ENCODE measurements at places on chromosomes 16 and 17.

DNA sequence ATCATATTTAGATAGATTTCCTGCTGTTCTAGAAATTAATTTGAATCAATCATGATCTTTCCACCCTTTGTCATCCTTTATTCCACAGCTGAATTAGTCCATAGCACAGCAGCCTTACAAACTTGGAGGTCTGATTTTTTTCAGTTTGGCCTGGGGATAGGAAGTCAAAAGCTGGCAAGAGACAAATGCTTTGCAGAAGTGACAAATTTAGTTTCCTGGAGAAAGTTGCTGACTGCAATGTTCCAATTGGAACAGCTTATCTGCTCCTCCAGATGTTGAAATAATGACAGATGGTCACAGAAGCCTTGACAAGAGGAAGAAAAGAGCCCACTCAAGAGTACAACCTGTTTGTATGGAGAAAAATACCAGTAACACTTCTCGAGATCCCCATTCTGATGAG is 1276.1 kb upstream of the CDH8 start:
- peak; percentile 46 for DNase-seq

- no peak for DNase-seq
These were observed 3.1 kb upstream of the LIMD2 start for GRCh38 chr17:63703029-63703428.

- no peak for DNase-seq
These were observed 5.9 kb upstream of the CAPN15 start for GRCh38 chr16:521381-522210.

- no peak for DNase-seq
These were observed 888 bp downstream of the PIGW start for GRCh38 chr17:36535669-36536081.

GRCh38 chr17:9922012-9922848 is 17.2 kb upstream of the RCVRN start:
- no peak for DNase-seq

GRCh38 chr16:52758473-52758855 is 211.5 kb upstream of the TOX3 start:
- DNase-seq, result no peak

- no peak for DNase-seq
These were observed 488.9 kb downstream of the SHISA9 start for GRCh38 chr16:13390093-13390985.

- DNase-seq, result no peak
These were observed 7.1 kb upstream of the GJC1 start for GRCh38 chr17:44837196-44837595.

GRCh38 chr17:40538019-40538935 is 27.0 kb downstream of the CCR7 start:
- no peak for DNase-seq

- no peak for DNase-seq
These were observed 31.2 kb upstream of the ENPP7 start for GRCh38 chr17:79699386-79700036.

DNA sequence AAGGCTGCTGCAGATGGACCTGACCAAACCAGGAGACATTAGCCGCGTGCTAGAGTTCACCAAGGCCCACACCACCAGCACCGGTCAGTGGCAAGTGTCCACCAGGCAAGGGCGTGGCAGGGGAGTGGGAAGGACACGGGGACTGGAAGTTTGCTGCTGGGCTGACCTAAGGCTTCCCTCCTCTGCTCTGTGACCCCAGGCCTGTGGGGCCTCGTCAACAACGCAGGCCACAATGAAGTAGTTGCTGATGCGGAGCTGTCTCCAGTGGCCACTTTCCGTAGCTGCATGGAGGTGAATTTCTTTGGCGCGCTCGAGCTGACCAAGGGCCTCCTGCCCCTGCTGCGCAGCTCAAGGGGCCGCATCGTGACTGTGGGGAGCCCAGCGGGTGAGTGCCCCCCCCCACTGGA is 4.8 kb downstream of the HSD11B2 start:
- no peak for DNase-seq

DNA sequence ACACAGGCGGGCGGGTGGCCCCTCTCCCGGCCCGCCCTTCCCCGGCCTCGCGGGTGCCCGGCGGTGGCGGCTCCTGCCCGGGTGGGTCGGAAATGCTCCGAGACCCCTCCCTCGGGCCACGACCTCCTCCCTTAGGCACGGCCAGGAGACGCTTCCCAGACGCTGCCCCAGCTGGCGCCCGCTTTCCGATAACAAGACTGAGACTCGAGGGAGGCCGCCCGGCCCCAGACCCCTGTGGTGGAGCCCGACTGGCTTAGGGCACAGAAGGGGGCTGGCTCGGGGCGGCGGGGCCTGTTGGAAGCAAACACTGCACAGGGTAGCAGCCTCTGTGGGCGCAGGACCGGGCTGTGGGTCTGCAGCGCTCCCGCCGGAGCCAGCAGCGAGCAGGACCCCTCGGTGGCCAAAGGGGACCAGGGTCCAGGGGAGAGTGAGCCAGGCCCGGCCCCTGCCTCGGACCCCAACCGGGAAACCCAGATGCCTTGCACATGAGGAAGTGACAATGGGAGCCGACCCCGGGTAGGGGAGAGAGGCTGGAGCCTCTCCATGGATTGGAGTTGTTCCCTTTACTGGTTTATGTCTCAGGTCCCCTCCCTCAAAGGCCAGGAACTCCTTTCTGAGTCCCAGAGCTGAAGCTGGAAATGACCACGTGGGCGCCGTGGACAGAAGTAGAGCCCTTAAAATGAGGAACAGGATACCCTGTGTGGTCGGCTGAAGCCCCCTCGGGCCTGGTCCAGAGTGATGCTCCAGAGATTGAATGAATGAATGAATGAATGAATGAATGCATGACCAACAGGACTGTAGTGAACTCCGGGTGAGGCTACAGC is 19.8 kb upstream of the ADCY7 start:
- no peak for DNase-seq

GRCh38 chr17:77848257-77848656 is 110.2 kb upstream of the TNRC6C start:
- no peak for DNase-seq

- DNase-seq, result no peak
These were observed 12.2 kb upstream of the PPP1R27 start for GRCh38 chr17:81846743-81847689.

GRCh38 chr16:22838681-22839080 is 24.7 kb downstream of the HS3ST2 start:
- DNase-seq, result no peak

DNA sequence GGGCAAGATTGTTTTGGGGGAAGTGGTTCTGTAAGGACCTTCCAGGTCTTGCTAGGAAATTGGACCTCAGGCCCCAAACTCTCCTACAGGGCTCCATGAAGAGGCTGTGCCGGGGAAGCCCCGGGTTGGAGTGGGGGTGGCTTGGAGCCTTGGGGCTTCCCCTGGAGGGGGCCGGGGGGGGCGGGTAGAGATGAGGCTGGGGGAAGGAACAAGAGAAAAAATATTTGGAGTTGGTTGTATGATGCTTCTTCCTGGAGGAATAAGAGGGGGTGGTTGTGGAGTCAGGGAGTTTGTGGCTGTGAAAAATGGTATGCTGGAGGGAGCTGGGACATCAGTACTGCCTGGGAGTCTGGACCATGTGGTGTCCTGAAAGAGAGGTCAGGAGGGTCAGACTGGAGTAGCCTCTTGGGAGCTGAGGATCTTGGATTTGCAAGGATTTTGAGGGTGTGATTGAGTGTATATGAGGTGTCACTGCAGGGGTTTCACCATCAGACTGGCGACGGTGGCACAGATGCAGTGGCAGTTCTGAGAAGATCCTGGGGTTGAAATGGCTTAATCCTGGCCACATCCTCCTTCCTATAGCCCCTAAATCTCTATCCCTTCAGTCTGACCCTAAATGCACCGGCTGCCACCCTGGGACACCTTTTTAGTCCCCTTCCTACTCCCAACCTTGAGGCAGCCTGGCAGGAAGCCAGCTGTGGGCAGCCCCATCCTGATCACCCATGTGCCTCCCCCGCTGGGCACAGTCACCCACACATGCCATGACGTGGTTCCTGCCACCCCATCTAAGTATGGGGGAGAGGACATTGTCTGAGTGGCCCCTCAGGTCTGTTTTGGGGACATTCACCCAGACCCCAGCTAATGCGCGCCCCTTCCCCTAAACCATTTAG is 10.9 kb downstream of the RARA start:
- DNase-seq, result peak; percentile 85

- peak; percentile 74 for DNase-seq
These were observed 32.8 kb downstream of the HIC1 start for GRCh38 chr17:2087597-2088211.

GRCh38 chr16:14309906-14310305 is 238.8 kb downstream of the MRTFB start:
- peak; percentile 34 for DNase-seq

All from RPMI8226 (cell line).